A172 (cell line): ENCODE measurements at places on chromosomes 5 and 9.

GRCh38 chr9:3968891-3969290 lies 331.0 kb downstream of the GLIS3 start:
- DNase-seq, result peak; percentile 35

GRCh38 chr5:157778121-157778805 lies 34.8 kb downstream of the LSM11 start:
- DNase-seq, result peak; percentile 57

GRCh38 chr5:4563400-4563799 lies 576.7 kb upstream of the ADAMTS16 start:
- DNase-seq, result no peak

- DNase-seq, result no peak
These were observed 11.9 kb downstream of the VAV2 start for GRCh38 chr9:133979921-133980863.

DNA sequence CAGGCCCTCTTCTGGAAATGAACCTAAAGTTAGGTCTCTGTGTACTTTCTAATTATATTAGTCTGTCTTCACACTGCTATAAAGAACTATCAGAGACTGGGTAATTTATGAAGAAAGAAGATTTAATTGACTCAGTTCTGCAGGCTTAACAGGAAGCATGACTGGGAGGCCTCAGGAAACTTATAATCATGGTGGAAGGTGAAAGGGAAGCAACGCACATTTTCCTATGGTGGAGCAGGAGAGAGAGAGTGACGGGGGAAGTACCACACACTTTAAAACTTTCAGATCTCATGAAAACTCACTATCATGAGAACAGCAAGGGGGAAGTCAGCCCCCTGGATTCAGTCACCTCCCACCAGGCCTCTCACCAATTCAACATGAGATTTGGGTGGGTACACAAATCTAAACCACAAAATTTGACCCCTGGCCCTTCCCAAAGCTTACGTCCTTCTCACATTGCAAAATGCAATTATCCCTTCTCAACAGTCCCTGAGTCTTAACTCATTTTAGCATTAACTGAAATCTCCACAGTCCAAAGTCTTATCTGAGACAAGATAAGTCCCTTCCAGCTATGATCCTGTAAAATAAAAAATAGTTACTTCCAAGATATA lies 40.7 kb downstream of the TRIP13 start:
- DNase-seq, result no peak

GRCh38 chr5:55546947-55547346 lies 12.2 kb upstream of the PLPP1 start:
- DNase-seq, result no peak

- no peak for DNase-seq
These were observed 81.5 kb downstream of the PRKACG start for GRCh38 chr9:68932458-68932857.

DNA sequence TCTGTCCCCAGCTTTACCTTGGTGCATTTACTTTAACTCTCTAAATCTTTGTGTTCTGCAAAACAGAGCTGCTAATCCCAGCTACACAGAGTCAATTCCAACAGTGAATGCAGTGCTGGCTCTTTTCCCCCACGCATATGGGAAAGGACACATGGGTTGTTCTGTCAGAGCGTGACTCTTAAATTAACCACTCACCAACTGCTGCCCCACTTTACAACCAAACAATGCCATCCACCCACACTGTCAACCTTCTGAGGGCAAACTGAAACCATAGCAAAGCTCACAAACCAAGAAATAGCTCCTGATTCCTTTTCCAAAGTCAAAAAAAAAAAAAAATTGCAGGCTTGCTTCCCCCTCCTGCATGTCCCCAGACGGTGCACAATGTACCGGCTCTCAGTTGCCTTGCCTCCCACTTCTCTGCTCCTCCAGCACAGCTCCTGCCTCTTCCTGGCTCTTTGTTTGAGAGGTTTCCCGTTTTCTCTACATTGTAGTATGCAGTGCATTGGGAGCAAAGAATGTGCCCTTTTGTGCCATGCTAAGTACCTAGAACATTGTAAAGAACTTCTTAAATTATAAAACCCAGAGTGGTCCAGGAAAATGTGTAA lies 151.5 kb upstream of the DAPK1 start:
- no peak for DNase-seq

DNA sequence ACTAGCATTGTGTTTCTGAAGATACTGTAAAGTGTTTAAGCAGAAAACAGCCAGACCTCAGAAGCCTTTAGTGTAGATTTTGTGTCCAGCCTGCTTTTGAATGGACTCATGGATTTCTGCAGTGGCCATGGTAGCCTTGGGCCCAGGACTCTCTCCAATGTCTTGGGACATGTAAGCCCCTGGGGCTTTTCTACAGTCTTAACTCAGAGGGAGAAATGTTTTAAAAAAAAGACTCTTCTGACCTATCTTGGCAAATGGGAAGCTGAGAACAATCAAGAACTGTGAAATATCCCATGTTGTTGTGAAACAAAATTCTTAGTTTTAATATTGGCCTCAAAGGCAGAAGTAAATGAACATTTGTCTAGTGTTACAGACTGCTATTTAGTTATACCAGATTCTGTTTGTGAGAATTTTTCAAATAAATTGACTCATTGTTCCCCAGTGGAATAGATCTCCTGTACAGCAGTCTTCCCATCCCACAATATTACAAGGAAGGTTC lies 112.5 kb upstream of the DMAC1 start:
- DNase-seq, result no peak

- DNase-seq, result no peak
These were observed 73.3 kb downstream of the INSL6 start for GRCh38 chr9:5112109-5112592.

- no peak for DNase-seq
These were observed 6.1 kb downstream of the NOTCH1 start for GRCh38 chr9:136539427-136540421.

DNA sequence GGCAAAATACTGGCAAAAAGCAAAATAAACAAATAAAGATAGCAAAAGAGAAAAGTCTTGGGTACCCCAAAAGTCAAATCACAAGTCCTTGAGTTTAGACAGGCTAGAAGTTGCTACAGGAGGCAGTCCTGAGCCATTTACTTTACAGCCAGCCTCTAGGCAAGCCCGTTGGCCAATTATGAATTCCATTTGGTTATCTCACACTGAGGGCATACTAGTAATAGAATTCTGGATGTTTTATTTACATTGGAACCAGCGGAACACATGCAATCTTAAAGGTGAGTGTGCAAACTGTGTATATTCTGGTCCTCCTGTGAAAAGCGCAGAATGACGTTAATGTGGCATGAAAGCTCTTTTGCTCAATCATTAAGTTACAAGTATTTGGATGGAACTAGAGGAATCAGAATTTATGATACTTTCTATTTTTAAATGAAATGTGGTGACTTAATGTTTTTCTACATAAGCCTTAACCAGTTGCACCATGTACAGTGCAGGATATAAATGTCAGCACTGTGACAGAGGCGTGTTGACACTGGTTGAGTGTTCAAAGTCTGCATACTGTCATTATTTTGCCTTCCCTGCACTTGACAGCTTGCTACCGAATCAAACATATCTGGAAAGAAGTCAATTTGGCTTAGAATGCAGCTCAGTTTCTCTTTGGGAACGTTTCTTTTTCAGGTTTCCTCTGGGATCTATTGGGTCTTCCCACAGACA lies 7.9 kb downstream of the GDNF start:
- no peak for DNase-seq

GRCh38 chr5:29485333-29485732 lies 1708.2 kb upstream of the CDH6 start:
- no peak for DNase-seq

DNA sequence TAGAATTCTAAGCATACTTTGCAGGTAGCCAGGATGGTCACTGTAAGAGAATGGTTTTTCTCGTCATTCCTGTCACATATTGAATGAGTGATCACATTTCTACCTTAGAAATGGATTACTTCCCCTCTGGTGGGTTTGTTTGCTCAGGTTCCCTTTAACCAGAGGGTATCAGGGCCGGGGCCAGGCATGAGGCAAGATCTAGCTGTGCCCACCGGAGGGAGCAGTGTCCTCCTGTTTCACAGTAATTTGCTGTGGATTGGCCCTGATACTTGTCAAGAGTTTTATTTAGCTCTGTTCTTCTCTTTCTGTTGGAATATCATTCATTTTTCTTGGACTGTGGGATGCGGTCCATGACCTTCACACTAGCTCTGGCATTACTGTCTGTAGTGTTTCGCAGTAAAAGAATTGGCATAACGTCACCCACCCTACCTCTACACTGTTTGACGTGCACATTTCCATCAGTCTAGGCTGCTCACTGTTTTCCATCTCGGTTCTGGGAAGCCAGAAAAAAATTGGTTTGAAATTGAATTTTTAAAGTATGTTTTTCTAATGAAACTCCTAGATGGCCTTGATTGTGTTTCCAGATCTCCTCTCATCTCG lies 42.4 kb upstream of the ZBED3 start:
- peak; percentile 19 for DNase-seq

GRCh38 chr9:35342221-35342958 lies 147.5 kb upstream of the RUSC2 start:
- no peak for DNase-seq

- no peak for DNase-seq
These were observed 249.0 kb downstream of the TMEM167A start for GRCh38 chr5:82828211-82828610.

DNA sequence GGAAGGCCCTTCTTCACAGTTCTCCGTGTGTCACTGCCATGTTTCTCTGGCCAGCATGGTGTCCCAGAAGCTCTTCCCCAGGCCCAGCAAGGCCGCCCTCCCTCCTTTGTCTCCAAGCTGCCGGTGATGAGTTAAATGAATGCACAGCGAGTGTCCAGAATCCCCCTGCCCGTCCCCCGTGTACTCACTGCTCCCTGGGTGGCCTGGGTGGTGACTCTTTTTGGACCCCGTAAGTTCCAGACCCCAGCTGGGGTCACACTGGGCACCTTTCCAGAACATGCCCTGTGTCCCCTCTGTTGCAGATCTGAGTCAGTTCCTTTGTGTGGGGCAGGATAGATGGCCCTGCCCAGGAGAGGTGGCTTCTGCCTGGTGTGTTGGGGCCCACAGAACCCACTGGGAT lies 95.0 kb downstream of the MRPL36 start:
- DNase-seq, result no peak

GRCh38 chr5:146040527-146040926 lies 64.8 kb downstream of the PLAC8L1 start:
- no peak for DNase-seq

GRCh38 chr9:95085036-95085770 lies 232.3 kb downstream of the FANCC start:
- peak; percentile 10 for DNase-seq

GRCh38 chr5:126597156-126597555 lies 2.1 kb upstream of the ALDH7A1 start:
- peak; percentile 32 for DNase-seq

DNA sequence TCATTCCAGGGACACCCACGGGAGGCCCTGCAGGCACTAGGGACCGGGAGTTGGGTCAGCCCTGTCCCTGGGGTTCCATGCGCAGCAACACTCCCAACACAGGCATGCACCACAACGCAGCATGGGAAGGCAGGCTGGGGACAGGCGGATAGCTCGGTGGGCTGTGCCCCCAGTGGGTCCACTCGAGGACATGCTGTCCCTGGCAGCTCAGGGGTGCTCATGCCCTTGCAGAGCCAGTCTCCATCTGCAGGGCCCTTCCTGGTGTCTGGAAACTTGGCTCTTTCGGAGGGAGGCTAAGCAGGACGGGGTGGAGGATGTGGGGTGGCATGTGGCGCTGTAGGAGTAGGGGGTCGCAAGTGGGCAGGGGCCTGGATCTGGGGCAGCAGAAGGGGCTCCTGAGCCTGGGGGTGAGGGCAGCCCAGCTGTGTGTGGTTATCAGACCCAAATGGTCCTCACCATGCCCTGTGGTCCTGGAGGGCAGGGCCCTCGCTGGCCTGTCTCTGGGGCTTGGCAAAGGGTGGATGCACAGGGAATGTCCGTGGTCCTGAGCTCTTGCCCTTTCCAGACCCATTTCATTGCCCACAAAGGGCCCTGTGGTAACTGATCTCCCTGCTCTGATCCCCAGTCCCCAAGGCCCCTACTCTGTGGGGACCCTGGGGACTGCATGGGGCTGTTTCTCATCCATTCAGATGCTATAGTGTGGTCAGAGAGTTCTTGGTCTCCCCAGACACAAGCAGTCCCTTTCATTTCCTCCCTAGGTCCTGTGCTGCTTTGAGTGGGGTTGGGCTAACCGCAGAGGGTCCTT lies 90.3 kb upstream of the PHYKPL start:
- no peak for DNase-seq

GRCh38 chr9:110427497-110428104 lies 89.9 kb upstream of the TXNDC8 start:
- DNase-seq, result peak; percentile 29

DNA sequence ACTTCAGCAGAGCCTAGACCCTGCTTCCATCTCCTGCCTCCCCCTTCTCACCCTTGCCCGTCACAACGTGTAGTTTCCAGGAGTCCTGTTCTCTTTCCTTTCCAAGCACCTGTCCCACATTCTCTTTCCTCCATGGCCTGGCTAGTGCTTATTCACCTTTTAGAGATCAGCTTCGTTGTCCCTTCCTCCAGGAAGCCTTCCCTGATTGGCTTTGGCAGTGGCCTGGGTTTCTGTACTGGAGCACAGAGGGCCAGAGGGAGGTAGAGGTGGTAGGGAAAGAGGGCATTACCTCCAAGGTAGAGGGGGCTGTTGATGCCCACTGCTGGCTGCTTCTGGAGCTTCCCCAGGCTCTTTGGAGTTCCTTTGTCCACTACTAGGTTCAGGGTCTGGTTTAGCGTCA lies 93.7 kb upstream of the PANK3 start:
- DNase-seq, result no peak

- no peak for DNase-seq
These were observed 59.2 kb upstream of the NR4A3 start for GRCh38 chr9:99762470-99762869.

GRCh38 chr5:45796959-45797553 lies 100.9 kb upstream of the HCN1 start:
- DNase-seq, result no peak

- no peak for DNase-seq
These were observed 185.7 kb downstream of the PBX3 start for GRCh38 chr9:125932746-125933455.

DNA sequence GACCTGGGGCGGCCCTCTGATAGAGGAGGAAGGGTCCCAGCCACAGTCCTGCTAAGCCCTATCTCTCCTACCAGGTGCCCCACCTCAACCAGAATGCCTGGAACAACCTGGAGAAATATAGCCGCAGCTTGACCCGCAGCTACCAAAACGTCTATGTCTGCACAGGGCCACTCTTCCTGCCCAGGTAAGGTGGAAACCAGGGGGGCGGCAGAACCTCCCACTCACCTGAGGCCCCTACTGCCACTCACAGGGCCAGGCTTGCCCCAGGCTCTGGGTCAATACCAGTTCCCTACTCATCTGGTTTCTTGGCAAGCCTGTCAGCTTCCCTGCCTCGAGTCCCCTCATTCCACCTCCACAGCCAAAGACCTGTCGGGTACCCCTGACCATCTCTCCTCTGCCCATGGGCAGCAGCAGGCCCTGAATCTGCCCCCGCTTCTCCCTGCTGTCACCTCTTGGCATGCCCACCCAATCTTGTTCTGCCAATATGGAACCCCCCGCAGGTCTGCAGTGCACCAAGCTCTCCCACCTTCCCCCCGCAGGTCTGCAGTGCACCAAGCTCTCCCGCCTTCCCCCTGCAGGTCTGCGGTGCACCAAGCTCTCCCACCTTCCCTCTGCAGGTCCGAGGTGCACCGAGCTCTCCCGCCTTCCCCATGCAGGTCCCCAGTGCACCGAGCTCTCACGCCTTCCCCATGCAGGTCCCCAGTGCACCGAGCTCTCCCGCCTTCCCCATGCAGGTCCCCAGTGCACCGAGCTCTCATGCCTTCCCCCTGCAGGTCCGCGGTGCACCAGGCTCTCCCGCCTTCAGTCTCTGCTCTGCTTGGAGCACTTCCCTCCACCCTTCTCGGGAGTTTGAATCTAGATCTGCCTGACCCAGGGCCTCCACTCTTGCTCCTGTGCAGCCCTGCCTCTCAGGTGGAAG lies 2.6 kb downstream of the ENDOG start:
- no peak for DNase-seq
